ENCODE measurements at places on chromosomes 13 and 19. TPM values are rescaled to one million over a fixed set of nuclear protein-coding genes. Genes with fewer than 3 reads are reported as not detected.

Gene KCNN4
- total RNA-seq: 61.0 TPM

Gene LILRA5
- total RNA-seq: not detected

Gene PIBF1
- 4.1 TPM for total RNA-seq

Gene ZNF66
- total RNA-seq: not detected

Gene ZNF571
- 1.6 TPM for total RNA-seq

Gene DOHH
- 17.4 TPM for total RNA-seq

Gene APOC4
- not detected for total RNA-seq

Gene LILRA2
- total RNA-seq: not detected

Gene ZFP28
- total RNA-seq: 3.5 TPM

Data from A549 treated with Mapracorat at 1 μM for 4 hours (cell line).